ENCODE measurements at places on chromosomes 16 and 17.

DNA sequence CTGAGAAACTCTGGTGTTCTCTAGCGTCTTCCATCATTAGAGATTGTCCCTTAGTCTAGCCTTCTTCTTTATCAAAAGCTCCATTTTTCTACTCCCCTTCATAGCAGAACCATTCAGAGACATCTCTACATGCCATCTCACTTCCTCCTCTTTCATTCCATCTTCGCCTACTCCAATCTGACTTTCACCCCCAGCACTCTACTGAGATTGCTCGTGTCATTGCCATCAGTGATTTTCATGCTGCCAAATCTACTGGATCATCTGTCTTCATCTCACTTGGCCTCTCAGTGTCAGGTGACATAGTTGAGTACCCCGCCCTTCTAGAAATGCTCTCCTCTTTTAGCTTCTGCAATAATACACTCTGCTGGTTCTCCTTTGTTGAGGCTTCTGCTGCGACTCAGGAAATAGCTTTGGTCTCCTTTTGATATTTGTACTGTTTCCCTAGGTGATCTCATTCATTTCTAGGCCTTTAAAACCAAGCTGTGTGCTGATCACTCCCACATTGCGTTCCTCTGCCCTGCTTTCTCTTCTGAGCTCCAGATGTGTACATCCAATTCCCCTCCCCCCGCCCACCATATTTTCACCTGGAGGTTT, 119.1 kb downstream of the FTO start:
- no peak for DNase-seq

DNA sequence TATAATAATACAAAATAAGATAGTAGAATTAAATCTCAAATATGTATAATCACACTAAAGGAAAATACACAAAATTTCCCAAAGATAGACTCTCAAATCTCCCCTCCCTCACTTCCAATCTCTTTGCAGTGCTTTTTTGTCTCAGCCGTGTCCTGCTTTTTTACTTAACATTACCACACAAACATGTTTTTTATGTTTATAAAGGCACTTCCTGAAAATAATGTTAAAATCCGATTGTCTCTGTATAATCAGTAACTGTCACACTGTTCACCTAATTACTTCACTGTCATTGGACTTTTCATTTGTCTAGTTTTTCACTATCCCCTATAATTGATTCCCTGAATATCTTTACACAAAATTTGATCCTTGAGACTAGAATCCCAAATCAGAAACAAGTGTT, 38.2 kb upstream of the ALDH3A2 start:
- no peak for DNase-seq

- no peak for DNase-seq
These were observed 40.2 kb downstream of the SPOP start for GRCh38 chr17:49637739-49638138.

GRCh38 chr17:46733837-46734475, 84.5 kb downstream of the WNT3 start:
- DNase-seq: no peak

DNA sequence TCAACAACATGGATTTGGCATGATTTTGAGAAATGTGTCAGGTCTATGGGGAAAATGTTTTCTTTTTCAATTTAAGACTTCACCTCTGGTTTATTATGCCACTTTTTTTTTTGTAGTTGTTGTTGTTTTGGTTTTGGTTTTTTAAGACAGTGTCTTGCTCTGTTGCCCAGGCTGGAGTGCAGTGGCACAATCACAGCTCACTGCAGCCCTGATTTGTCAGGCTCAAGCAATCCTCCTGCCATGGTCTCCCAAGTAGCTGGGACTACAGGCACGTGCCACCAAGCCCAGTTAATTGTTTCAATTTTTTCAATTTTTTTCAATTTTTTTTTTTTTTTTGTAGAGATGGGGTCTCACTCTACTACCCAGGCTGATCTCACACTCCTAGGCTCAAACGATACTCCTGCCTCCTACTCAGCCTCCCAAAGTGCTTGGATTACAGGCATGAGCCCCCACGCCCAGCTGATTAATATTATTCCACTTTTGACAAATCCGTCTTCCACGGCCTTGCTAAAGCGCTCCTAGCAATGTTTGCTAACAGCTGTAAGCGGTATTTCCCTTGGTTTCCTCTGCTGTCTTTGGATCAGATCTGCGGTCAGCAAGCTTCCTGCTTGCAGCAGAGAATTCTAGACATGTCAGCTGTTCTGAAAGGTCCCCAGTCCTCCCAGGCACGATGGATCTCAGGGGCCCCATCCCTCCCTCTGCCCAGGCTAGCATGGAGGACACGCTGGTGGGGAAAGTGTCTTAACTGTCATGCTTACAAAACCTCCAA, 7.0 kb upstream of the MILR1 start:
- no peak for DNase-seq

- no peak for DNase-seq
These were observed 3.6 kb upstream of the ZCCHC14 start for GRCh38 chr16:87496447-87496801.

GRCh38 chr17:27980043-27980442, 62.4 kb upstream of the NLK start:
- no peak for DNase-seq

- no peak for DNase-seq
These were observed 11.1 kb downstream of the HIC1 start for GRCh38 chr17:2065949-2066400.

GRCh38 chr17:44794851-44795413, 35.2 kb downstream of the GJC1 start:
- no peak for DNase-seq

- no peak for DNase-seq
These were observed 1.2 kb downstream of the SIAH1 start for GRCh38 chr16:48383877-48384519.

DNA sequence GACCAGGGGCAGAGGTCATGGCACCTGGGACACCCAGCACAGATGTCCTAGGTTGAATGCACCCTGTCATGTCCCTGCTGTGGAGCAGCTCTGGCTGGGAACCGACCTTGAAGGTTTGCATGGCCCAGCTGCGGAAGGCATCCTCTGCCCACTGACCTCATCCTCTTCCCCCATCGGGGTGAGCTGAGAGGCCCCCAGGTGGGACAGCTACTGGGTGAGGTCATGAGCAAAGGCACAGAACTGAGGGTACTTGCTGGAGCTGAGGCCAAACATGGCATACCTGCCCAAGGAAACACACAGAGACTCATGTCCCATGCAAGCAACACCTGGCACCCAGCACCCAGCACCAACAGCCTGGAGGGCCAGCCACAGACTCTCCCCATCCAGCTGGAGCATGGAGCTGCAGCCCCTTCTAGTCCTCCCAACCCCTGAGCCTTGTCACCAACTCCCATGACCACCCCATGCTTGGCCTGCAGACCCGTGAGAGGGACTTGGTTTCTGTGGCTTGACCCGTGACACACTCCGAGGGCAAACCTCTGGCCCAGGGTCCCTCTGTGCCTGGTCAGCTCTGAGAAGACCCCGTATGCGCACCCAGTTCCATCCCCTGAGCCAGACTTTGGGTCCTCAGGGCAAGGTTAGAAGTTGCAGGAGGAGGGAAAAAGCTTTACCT, 33.1 kb downstream of the LGALS9 start:
- no peak for DNase-seq

- peak; percentile 28 for DNase-seq
These were observed 162.7 kb upstream of the CDC42EP4 start for GRCh38 chr17:73474370-73474988.

DNA sequence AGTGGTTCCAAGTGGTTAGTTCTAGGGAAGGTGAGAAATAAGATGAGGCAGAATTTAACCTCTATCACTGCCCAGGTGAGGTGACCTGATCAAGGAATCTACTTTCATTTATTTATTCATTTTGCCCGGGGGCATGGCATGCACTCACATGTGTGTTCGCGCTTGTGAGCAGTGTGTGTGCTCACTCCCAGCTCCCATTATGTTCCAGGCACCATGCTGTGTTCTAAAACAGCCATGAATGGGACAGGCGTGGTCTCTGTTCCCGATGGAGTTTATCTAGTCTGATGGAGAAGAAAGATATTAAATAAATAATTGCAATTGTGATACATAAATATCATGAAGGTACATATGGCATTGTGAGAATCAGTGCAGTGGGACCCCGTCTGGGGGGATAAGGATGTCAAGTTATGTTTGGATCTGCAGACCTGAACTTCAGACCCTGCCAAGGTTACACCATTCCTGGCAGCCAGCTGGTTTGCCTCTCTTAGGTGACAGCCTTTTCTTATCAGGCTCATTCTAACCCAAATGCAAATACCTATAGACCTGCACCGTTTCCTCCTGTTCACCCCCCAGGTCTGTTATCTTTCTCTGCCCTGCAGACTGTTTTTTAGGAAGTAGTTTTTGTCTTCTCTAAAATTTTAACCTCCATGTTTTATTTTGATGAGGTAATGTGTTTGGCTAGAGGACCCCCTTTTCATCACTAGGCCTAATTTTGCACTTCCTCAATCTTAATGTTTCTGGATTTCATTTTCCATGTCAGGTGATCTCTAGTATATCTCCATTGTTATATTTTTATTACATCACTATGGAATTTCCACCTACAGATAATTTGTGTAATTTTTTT, 11.8 kb downstream of the CYB5B start:
- no peak for DNase-seq

All from omental fat pad (tissue), 4 donors.